ENCODE measurements at places on chromosomes 12 and 14. TPM values are rescaled to one million over a fixed set of nuclear protein-coding genes. Genes with fewer than 3 reads are reported as not detected.

The GPR135 gene
- total RNA-seq, result 3.1 TPM

The KCNK13 gene
- total RNA-seq, result not detected

The DMAC2L gene
- 14.0 TPM for total RNA-seq

The SMOC1 gene
- total RNA-seq, result 0.46 TPM

Measured in Panc1 (cell line).